Fibroblast of gingiva (primary cell): ENCODE measurements at places on chromosomes 5 and 9.

DNA sequence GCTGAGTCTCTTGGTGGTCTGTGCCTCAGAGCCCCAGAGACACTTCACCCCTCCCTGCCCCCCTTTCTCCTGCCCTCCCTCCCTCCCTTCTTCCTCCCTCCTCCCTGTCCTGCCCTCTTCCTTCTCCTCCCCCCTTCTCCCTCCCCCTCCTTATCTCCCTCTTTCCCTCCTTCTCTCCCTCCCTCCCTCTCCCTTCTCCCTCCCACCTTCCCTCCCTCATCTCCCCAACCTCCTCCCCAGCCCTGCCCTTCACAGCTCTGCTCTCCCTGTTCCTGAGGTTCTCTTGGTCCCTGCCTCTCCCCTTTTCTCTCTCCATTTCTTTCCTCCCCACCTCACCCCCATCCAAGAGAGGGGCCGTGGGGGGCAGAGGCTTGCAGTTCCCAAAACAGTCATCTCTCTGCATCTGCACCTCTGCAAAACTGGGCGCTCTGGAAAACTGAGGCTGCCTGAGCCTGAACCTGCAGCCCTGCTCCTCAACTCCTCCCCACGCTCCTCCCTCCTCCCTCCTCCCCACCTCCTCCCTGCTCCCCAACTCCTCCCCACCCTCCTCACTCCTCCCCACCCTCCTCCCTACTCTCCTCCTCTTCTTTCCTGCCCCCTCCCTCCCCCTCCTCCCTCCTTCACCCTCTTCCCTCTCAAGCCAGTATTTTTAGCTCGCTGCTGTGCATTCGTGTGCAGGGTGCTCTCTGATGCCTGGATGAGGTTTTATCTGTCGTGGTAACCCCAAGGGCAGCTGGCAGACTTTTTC, 219.1 kb downstream of the C9orf50 start:
- peak; percentile 22 for DNase-seq

DNA sequence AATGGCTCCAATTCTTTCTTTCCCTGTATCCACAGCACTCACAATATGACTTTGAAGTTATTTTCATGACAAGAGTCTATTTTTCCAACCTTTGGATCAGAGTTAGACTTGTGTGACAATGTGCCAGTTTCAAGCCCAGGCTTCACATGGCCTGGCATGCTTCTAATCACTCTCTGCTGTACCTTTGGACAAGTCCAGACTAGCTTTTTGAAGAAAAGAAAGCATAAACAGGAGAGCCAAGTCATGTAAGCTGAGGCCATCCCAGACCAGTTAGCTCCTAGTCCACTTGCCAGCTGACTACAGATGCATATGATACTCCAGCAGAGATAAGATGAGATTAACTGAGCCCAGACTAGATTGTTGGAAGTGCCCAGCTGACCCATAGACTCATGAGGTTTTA, 513.6 kb upstream of the C9orf72 start:
- DNase-seq = no peak

GRCh38 chr5:55969956-55970355, 24.8 kb downstream of the IL6ST start:
- DNase-seq = no peak

GRCh38 chr9:132983491-132984201, 5.2 kb downstream of the GFI1B start:
- no peak for DNase-seq
